Skin of body (tissue), 3 donors: ENCODE measurements at places on chromosomes 5 and 9.

- DNase-seq: no peak
Observed at GRCh38 chr9:127519301-127520166, 68.2 kb downstream of the LRSAM1 start.

- no peak for DNase-seq
Observed at GRCh38 chr9:91855196-91855595, 94.8 kb downstream of the ROR2 start.

GRCh38 chr5:112776301-112776856 lies 38.7 kb downstream of the APC start:
- DNase-seq: no peak

DNA sequence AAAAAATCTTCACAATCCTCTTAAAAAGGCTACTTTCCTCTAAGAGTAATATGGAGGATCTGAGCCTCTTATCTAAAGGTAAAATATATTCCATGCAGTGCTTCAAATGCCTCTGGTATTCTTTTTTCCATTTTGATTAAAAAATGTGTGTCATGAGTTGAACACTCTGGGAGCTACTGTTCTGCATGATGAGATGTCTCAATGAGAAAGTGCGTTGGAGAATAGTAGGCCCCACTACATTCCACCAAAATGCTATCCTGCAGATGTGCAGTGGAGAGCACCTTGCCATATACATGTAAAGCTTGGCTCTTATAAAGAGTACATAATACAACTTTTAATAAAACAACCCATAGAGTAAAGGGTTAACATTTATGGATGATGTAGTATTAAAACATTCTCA lies 26.3 kb downstream of the ALDH1A1 start:
- no peak for DNase-seq

DNA sequence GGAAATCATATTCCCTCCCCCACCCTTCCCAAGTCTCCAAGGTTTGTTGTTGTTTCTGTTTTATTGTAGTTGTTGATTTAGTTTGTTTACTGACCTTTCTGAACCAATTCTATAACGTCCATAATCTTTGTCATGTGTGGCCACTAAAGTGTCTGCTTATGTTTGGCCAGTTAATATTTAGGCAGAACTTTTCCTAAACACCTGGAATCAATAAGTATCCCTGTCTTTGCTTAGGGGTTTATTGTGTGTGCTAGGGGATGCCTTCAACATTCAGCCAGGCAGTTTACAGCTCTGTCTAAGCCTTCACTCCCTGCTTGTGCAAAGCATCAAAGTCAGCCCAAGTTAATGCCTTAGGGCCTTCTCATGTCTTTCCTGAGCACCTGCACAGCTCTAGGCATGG lies 16.9 kb upstream of the LECT2 start:
- peak; percentile 75 for DNase-seq

- DNase-seq: no peak
Observed at GRCh38 chr5:17064241-17064640, 128.2 kb upstream of the MYO10 start.

GRCh38 chr5:5139777-5140478 lies at the start of gene ADAMTS16:
TSS of gene ADAMTS16 (plus strand) at chr5:5140330. CDS start at chr5:5140468, 138 bp downstream.
- DNase-seq: no peak

- DNase-seq: peak; percentile 52
Observed at GRCh38 chr5:33148076-33148513, 292.7 kb upstream of the TARS1 start.

GRCh38 chr5:147427521-147428401 lies 82.1 kb downstream of the DPYSL3 start:
- peak; percentile 8 for DNase-seq

DNA sequence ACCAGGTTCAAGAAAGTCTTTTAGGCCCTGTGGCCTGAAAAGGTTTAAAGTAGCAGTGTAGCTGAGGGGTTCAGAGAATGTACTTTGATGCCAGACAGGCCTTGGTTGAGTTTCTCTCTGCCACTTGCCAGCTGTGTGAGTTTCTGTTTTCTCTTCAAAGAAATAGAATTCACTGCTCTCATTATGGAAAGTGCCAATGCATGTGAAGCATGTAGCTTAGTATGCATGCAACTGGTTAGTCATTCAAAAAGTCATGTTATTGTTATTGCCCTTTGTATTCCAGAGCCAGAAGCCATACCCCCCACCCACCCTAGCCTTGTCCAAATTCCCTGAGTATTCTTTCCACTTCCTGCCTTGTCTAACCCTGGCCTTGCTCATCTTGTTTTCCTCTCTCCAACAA lies 101.7 kb downstream of the ADRB2 start:
- DNase-seq: no peak

GRCh38 chr5:67215519-67216471 lies 19.2 kb upstream of the CD180 start:
- DNase-seq: peak; percentile 14

DNA sequence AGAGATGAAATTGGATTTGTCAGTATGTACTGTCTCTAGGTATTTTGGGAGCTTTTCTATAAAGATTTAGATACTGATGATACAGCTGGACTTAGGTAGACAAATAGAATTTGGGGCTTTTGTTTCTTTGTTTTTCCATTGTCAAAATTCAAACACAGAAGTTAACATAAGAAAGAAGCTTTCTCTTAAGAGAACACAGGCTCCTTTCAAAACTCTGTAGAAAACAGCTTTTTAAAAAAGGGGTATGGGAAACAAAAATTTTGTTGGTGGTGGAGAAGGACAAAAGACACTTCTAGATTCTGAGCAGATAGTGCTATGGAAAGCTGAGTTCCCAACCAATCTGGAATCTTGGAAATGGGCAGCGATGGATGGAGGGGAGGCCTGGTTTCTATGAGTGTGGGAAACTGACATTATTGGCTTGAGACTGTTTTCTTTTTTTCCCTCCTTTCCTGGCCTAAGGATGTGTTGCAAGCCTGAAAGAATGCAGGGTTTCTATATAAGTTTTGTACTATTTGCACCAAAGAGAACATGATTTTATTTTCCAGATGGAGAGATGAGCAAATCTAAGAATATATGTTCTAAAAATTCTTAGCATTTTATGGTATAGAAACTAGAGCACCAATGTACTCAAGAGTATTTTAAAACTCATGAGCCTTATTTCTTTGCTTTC lies 240.0 kb downstream of the PRR16 start:
- DNase-seq: no peak

GRCh38 chr5:149679876-149680809 lies 50.0 kb upstream of the PPARGC1B start:
- DNase-seq: no peak

DNA sequence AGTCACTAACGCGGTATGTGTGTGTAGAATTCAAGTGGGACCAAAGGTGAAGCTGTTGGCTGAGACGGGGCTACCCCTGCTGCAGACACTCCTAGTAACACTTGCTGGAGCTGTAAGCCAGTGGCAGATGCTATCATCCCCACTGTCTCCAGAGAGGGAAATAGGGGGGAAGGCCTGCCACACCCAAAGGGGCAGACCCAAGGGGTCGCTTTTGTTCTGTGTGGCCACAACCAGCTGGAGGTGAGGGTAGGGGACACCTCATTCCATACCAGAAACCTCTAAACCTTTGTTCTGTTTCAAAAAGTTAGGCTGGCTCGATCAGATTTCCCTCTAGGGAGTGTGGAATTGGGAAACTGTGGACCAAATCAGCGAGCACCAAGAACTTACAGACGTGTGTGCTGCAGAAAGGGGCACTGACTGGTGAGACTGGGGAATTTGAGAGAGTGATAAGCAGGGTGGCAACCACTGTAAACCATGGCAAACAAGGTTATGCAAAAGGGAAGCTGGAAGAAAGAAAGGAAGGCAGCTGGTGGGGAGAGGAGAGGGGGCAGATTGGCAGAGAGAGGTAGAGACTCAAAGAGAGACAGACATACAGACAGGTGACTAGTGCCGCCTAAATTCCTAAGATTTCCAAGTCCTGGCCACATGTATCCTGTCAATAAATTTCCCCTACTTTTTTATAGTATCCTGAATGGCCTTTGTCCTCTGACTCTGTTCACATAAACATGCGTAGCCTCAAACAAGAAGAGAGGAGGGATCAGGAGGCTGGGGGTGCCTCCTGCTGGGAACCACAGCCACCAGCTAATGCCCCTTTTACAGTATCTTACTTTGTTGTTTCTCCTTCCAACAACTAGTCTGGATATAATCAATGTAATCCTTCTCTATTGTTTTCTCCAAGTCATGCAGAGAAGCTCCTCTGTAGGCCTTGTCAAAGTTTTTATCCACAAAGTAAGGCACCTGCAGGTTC lies 15.6 kb upstream of the SPATA24 start:
- no peak for DNase-seq

DNA sequence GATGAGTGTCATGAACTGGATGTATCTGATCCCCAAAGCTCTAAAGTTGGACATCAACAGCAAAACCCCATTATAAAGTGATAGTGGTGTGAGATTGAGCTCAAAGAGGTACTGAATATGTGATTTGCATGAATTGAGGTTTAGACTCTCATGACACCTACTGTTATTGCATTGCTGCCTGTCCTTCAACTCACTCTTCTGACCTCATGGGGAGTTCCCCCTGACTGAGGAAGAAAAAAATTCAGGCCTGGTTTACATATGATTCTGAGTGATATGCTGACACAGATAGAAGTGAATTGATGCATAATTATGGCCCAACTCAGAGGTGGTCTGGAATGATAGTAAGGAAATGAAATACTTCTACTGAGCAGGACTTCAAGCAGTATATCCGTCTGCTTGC lies 76.2 kb upstream of the CHD1 start:
- no peak for DNase-seq

GRCh38 chr9:27625751-27626150 lies 52.5 kb upstream of the C9orf72 start:
- no peak for DNase-seq

DNA sequence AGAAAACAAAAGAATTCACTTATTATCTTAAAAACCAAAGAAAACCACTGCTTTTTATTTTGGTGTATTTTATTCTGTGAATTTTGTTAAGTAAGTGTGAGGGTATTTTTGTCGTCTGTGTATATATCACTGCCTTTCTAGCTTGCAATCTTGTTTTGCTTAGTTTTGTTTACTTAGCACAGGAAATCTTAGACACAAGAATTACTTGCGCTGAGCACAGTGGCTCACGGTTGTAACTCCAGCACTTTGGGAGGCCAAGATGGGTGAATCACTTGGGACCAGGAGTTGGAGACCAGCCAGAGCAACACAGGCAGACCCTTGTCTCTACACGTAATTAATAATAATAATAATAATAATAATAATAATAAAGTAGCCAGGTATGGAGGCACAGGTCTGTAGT lies 230.3 kb downstream of the PAPPA start:
- DNase-seq: no peak

DNA sequence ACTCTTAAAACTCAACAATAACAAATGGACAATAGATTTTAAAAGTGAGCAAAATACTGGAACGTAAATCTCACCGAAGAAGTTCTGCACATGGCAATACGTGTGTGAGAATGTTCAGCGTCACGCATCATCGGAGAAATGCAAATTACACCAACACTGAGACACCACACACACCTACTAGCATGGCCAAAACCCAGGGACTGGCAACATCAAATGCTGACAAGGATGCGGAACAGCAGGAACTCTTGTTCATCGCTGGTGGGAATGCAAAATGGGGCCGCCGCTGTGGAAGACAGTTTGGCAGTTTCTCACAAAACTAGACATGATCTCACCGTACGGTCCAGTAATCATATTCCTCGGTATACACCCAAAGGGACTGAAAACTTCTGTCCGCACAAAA lies 21.6 kb upstream of the CLPTM1L start:
- no peak for DNase-seq

- no peak for DNase-seq
Observed at GRCh38 chr9:135879237-135879601, 28.1 kb downstream of the CAMSAP1 start.

- DNase-seq: no peak
Observed at GRCh38 chr5:120258123-120258522, 206.0 kb upstream of the PRR16 start.

GRCh38 chr9:69155341-69156030 lies 18.6 kb upstream of the TJP2 start:
- no peak for DNase-seq

DNA sequence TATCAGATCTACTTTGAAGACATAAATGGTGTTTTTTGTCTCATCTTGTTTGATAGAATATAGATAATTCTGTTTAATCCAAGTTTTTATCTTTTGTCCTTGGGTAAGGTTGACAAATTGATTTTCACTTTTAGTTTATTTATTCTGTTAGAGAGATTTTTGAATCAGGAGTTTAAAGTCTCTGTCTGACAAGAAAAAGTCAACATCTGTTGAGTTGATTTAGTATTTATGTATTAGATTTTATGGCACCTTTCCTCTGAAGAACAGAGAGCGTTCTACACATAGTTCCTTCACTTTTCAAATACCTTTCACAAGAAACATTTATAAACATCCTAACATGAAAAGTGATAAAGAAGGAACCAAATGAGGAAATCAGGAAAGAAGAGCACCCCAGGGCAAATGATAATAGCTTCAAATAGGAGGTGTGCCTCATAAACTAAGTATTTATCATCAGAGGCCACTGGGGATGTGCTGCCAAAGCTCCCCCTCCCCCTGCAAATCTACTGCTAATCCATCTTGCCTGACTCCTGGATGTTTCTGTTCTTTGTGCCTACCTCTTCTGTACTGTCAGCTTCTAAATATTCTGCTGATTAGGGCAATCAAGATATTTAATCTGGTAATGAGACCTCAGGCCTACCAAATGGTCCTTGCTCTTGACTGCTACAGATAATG lies 457.7 kb upstream of the CHD1 start:
- DNase-seq: no peak

- peak; percentile 33 for DNase-seq
Observed at GRCh38 chr5:73311291-73312110, 137.1 kb downstream of the FOXD1 start.

GRCh38 chr9:11192993-11193392 lies 580.2 kb upstream of the PTPRD start:
- DNase-seq: no peak

- DNase-seq: no peak
Observed at GRCh38 chr5:59095480-59095879, 512.6 kb downstream of the RAB3C start.

DNA sequence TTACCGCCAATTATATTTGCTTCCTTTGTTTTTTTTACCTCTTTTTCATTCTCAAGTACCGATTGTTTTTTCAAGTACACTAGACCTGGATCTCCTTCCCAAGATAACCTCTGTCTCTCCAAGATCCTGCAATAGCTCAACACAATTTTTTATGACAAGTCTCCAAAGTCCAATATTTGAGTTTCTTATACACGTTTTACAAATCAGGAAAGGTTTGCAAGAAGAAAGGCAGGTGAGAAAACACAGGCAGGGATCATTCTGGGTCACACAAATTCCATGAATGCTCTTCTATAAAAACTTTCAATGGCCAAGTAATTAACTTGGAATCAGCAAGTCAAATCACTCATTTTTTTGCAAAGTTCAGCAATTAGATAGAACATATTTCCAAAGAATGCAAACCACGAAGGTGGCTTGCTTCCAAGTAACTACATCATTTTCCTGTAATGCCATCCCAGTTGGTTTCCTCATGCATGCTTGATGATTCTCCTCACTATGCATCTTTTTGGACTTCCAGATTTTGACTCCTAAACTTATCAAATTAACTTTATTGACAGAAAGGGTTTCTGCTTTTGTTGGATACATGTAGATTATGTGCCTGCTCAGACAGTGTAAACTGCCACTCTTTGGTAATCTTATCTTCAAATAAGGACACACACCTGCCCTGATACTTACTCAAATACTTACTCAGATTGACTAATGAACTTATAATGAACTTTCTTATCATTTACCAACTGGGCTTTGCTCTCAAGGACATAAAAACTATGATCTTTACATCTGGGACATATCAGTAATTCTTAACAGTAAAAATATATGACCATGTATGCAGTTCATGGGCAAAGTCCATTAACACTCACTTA lies 24.7 kb upstream of the IFNE start:
- DNase-seq: no peak
